ENCODE measurements at places on chromosomes 1 and 21.

GRCh38 chr1:39398278-39399021, 93.0 kb upstream of the BMP8A start:
- peak; percentile 97 for DNase-seq

GRCh38 chr21:19228226-19228625, 824.6 kb upstream of the TMPRSS15 start:
- DNase-seq: no peak

DNA sequence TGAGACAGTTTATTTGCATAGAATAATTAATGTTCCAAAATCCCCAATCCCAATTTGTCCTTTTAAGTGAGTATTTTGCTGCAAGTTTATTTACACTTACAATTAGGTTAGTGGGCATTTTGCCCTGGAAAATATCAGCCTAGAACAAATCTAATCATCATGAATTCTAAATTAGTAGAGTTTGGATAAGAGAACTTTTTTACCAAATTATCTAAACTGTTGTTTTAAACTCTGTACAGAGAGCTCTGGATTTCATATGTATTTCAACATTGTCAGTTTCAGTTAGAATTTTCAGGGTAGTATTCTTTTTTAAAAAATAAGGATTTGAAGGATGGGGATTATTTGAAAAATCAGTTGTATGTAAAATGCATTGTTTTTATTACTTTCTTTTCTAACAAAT, 27.8 kb upstream of the UBE2U start:
- DNase-seq: no peak

GRCh38 chr1:90134175-90134955, 139.5 kb downstream of the ZNF326 start:
- no peak for DNase-seq

- DNase-seq: no peak
Measured at GRCh38 chr1:244953901-244954300, 89.6 kb upstream of the HNRNPU start.

DNA sequence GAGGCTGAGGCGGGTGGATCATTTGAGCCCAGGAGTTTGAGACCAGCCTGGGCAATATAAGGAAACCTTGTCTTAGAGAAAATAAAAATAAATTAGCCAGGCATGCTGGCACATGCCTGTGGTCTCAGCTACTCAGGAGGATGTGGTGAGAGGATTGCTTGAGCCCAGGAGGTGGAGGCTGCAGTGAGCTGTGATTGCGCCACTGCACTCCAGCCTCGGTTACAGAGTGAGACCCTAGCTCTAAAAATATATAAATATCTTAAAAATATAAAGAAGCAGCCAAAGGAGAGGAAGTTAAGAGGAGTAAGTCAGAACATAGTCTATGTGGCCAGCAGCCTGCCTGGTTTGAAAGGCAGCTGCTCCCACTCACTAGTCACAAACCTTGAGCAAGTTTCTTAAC, 4.5 kb upstream of the IL10RB start:
- DNase-seq: peak; percentile 38

DNA sequence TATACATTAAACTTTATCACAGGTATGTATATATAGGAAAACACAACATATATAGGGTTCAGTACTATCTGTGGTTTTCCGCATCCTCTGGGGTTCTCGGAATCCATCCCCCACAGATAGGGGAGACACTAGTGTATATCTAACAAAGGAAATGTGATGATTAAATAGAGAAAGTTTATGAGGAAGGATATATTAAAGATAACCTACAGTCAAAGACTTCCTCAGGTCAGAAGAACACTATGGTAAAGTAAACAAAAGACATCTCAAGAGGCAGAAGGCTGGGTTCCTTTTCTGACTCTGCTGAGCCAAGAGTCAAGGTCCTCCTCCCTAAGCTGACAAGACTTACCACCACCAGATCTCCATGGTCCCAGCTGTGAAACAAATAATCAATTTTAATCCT, 12.1 kb downstream of the USP24 start:
- DNase-seq: no peak

DNA sequence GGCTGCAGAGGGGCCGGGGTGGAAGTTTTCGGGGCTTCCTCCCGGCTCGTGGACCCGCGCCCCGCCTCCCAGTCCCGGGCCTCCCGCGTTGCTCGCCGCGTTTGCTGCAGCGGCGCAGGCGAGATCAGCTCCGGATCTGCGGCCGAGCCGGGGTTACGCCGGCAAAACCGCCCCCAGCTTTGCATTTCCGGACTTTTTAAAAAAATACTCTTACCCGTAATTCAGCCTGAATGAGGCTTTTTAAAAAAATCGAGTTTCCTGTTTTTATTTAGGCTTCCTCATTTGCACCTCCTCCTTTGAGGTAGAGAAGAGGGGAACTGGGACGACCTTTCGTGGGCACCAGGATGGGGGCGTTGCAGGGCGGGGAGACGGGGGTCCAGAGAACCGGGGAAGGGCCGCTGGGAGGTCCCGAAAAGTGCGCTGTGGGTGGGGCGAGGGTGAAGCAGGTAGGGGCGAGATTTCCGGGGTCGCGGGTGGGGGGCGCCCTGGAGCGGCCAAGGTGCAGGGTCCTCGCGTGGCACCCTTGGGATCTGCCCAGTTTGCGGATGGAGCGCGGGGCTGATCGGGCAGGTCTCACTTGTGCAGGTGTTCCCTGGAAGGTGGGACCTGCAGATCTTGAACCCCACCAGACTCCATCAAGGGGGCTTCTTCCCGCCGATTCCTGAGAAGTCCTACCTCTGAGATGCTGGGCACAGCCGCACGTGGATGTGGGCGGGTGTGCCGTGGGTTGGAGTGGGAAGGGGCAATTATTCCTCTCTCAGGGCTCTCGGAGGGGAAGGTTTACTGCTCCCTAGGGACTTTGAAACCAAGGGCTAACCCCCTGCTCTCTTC, 1.1 kb downstream of the PIK3CD start:
- no peak for DNase-seq

DNA sequence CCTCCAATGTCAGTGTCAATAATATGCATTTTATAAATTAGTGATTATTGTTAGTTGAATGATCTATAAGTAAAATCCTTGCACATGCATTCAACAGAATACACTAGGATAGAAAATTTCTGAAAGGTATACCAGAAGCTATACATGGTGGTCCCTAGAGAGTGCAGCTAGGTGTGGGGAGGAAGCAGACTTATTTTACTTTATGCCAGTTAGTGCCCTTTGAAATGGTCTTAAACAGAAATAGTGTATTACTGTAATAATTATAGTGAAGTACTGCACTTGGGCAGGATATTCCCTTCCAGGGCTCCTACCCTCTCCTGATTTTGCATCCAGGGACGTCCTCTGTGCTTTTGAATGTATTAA, 23.2 kb upstream of the WDR26 start:
- no peak for DNase-seq

GRCh38 chr1:5559078-5559477, 433.1 kb downstream of the NPHP4 start:
- DNase-seq: no peak

- DNase-seq: no peak
Measured at GRCh38 chr1:75587692-75588091, 23.2 kb downstream of the SLC44A5 start.

DNA sequence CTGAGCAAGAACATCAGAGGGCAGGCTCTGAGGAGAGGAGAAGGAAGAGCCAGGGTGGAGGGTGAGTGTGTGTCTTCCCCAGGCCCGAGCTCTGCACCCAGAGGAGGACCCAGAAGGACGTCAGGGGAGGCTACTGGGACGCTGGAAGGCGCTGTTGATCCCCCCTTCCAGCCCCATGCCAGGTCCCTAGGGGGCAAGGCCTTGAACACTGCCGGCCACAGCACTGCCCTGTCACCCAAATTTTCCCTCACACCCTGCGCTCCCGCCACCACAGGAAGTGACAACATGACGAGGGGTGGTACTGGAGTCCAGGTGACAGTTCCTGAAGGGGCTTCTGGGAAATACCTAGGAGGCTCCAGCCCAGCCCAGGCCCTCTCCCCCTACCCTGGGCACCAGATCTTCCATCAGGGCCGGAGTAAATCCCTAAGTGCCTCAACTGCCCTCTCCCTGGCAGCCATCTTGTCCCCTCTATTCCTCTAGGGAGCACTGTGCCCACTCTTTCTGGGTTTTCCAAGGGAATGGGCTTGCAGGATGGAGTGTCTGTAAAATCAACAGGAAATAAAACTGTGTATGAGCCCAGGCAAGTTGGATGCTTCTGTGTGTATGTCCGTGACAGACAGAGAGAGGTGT, 17.1 kb downstream of the BCAN start:
- no peak for DNase-seq

GRCh38 chr1:239383714-239384113, 2.7 kb upstream of the CHRM3 start:
- no peak for DNase-seq

DNA sequence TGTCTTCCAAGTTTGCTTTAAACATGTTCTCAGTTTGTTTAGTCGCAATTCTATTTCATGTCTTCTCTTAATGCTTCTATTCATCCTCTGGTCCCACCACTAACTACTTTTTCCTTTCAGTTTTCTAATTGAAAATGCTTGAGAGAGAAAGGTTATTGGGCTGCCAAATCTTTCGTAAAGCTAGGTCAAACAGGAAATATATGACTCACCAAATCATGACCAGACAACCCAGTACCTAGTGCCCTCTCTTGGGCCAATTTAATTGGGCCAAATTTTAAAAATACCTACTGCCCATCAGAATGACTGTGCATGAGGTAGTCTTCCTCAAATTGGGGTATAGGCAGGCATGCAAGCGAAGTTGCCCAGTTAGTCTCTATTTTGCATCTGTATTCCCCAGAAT, 295.4 kb upstream of the PBX1 start:
- DNase-seq: no peak

DNA sequence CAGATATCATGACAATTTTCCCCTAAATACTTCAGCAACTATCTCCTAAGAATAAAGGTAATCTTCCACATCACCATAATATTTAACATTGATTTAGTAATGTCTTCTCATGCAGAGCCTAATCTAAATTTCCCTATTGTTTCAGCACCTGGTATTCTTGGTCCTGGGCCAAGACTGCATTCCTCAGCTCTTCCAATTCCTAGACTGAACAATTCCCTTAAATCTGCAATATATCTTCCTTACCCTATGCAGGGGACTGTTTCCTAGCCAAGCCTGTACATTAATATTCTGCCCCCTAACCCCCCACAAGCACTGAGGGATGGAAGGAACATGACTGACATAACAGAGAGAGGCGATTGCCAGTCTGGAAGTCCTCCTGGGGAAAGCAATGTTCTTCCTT, 28.7 kb upstream of the DISP1 start:
- no peak for DNase-seq

- DNase-seq: no peak
Measured at GRCh38 chr1:22330092-22330759, 121.4 kb upstream of the ZBTB40 start.

- DNase-seq: no peak
Measured at GRCh38 chr21:29571949-29572348, 273.2 kb downstream of the BACH1 start.

GRCh38 chr1:174556392-174556791, 108.6 kb downstream of the GPR52 start:
- no peak for DNase-seq

DNA sequence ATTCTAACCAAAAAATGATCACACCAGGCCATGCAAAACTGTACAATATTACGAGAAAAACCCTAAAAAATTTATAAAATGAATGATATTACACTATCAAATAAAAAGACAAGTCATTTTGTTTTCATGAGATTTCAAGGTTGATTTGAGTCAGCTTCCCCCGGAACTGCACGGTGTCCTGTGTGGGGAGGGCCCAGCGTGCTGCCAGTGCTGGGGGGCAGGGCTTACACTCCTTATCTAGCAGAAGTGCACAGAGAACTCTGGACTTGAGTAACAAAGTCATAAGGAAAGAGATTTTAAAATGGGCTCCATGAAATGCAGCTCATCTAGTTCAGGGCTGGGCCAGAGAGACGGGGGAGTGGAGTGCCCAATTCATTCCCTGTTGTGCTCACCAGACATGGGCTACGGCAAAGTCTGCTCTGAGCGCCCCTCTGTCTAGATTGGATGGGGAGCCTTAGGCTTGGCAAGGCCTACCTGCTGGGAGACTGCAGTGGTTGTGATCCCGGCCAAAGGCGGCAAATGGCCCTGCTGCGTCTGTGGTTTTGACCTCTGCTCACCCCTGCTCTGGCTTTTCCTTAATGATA, 50.1 kb downstream of the COQ8A start:
- no peak for DNase-seq

GRCh38 chr1:205535096-205535495, 30.6 kb downstream of the CDK18 start:
- DNase-seq: no peak

DNA sequence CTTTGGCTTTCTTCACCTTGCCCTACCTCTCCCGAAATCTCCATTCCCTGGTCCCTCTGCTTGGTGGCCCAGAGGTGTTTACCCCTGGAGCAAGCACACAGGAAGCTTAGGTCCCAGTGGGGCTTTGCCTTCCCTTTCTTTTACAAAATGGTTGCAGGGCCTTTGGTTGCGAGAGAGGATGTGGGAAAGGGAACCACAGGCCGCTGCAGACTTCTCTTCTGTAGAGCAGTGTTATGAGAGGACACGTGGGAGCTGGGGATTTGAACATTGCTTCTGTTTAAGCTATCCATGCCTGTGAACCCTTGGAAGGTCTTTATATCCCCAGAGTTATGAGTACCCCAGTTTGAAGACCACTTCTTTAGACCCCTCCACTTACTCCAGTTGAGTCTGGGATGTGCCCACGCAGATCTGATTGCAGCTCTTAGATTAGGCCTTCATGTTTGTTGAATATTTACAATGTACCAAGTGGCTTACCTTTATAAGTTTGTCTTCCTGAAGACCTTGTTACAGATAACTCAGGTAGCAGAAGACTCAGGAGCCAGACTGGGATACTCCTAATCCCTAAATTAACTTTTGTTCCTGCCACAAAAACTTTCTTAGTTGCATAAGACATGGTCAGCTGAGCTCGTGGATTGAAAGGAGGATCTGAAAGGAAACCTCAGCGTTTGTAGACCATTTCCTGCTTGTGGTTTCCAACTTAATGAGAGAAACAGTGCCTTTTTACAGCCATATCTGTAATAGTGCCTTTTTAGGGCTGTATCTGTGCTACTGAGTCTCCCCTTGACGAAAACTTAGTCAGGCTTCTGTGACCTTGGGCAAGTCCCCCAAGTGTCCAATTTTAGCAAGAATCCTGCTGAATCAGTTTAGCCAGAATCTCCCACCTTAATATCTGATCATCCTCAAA, 21.9 kb upstream of the IVNS1ABP start:
- no peak for DNase-seq

GRCh38 chr1:202009326-202010179, 834 bp upstream of the ELF3 start:
- DNase-seq: peak; percentile 92

- DNase-seq: no peak
Measured at GRCh38 chr1:104646233-104646632, 896.5 kb downstream of the AMY1C start.

GRCh38 chr1:181541947-181542346, 58.6 kb downstream of the CACNA1E start:
- DNase-seq: no peak

GRCh38 chr1:3663999-3664699, 11.8 kb downstream of the TP73 start:
- no peak for DNase-seq

- no peak for DNase-seq
Measured at GRCh38 chr21:16421007-16421406, 691.2 kb downstream of the USP25 start.

DNA sequence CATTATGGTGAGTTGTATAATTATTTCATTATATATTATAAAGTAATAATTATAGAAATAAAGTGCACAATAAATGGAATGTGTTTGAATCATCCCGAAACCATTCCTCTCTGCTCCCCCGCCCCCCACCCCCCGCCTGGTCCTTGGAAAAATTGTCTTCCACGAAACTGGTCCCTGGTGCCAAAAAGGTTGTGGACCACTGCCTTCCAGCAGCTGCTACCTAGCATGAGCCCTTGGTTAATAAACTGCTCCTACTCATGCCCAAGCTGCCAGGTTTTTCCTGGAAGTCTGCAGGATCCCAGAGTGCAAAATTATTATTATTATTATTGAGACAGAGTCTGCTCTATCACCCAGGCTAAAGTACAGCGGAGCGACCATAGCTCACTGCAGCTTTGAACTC, 6.8 kb upstream of the IFNGR2 start:
- peak; percentile 51 for DNase-seq
